ENCODE measurements at places on chromosomes 3 and 15. TPM values are rescaled to one million over a fixed set of nuclear protein-coding genes. Genes with fewer than 3 reads are reported as not detected.

SUCNR1 gene
- 0.43 TPM for total RNA-seq

MOBP gene
- not detected for total RNA-seq

PRR20G gene
- total RNA-seq, result not detected

CDC25A gene
- 9.9 TPM for total RNA-seq

CEP19 gene
- 1.6 TPM for total RNA-seq

KY gene
- 0.32 TPM for total RNA-seq

GPR15 gene
- not detected for total RNA-seq

CD200R1L gene
- not detected for total RNA-seq

LSMEM2 gene
- not detected for total RNA-seq

LIPC gene
- total RNA-seq, result 0.86 TPM

SCG5 gene
- total RNA-seq, result 17.7 TPM

GRCh38 chr3:61783993-61784718 is 222.8 kb downstream of the PTPRG start:
- peak; percentile 53 for DNase-seq

DNA sequence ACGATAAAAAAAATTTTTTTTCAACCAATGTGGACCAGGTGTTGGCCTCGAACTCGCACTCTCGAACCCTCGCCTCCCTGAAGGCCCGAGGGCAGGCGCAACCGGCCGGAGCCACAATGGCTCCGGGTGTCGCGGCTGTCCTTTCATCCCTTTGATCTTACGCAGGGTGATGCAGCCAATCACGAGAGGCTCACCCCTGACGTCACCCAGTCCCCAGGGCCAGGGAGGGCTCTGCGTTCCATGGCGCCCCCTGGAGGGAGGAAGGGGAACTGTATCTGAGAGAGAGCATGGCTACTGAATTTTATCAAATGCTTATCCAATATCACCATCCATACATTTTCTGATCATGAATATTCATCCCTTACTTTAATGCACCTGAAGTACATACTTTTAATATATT is 15.4 kb upstream of the GMNC start:
- no peak for DNase-seq

GRCh38 chr15:60386615-60387014 is 11.2 kb downstream of the ANXA2 start:
- DNase-seq, result no peak

DNA sequence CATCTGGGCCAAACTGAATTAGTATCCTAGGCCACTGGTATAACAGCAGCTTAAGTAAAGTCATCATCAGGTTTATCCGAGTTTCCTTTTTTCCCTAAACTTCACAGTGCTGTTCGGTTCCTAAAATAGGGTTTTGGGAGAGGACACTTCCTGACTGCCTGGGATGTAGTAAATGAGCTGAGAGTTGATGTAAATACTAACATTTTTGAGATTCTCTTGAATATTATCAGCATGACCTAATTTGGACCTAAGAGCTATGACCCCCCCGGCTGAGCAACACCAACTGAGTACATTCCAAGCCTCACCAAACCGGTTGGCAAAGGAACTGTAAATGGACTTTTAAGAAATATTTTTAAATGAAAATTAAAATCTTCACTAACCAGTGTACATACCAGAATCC is 78.8 kb downstream of the IL5RA start:
- peak; percentile 31 for DNase-seq

GRCh38 chr3:50044976-50045375 is 43.7 kb upstream of the RBM5 start:
- no peak for DNase-seq

GRCh38 chr3:131591394-131592014 is 88.7 kb upstream of the MRPL3 start:
- DNase-seq, result peak; percentile 20

DNA sequence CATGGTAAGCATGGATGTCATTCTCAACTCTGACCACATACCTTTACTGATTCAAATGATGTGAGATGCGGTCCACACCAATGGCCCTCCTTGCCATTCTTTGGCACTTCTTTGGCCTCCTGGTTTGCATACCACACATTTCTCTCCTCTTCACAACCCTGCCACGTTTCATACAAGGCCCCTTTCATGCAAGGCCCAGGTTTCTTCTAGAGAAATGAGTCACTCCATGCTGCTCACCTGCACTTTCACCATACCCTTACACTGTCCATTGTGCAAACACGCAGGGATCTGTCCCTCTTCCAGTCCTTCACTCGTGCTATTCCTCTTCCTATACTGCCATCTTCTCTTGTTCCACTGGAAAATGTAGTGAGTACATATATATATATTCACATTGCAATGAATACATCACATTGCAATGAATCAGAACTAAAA is 24.4 kb upstream of the SLC24A5 start:
- no peak for DNase-seq

DNA sequence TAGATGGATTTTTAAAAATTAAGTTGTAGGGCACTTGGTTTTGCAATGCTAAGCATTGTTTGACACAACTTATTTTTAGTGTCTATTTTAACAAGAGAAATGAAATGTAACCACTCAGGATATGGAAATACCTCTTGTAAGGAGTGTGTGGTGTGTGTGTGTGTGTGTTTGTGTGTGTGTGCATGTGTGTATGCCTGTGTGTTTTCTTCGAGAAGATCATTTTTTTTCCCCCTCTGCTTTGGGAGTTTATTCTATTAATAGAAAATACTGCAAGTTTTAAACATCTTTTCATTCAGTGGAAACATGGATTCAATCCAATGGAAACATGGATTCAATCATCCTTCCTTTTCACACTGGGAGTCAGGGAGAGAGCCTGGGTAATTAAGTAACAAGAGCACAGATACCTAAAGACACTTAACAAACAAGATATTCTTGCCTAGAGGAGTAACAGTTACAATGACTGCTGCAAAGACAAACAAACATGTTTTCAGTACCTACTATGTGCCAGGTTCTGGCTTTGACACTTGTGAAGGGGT is 567.2 kb upstream of the TBL1XR1 start:
- DNase-seq, result peak; percentile 53

- DNase-seq, result peak; percentile 13
Measured at GRCh38 chr3:40237889-40238571, 71.5 kb upstream of the EIF1B start.

- DNase-seq, result no peak
Measured at GRCh38 chr15:74442063-74442462, 8.3 kb upstream of the SEMA7A start.

- DNase-seq, result no peak
Measured at GRCh38 chr15:92124657-92125010, 269.0 kb upstream of the ST8SIA2 start.

DNA sequence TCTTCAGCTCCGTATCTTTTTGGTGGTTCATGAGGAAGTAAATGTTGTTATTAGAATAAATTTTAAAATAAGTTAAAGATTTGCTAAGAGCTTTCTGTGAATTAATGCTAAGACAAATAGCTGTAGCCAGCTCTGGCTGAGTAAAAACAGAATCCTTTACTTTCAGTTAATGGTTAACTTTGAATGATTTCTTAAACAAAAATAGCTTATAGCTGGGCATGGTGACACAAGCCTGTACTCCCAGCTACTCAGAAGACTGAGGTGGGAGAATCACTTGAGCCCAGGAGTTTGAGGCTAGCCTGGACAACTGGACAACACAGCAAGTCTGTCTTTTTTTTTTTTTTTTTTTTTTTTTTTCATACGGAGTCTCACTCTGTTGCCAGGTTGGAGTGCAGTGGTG is 25.0 kb downstream of the TCAIM start:
- DNase-seq, result no peak

DNA sequence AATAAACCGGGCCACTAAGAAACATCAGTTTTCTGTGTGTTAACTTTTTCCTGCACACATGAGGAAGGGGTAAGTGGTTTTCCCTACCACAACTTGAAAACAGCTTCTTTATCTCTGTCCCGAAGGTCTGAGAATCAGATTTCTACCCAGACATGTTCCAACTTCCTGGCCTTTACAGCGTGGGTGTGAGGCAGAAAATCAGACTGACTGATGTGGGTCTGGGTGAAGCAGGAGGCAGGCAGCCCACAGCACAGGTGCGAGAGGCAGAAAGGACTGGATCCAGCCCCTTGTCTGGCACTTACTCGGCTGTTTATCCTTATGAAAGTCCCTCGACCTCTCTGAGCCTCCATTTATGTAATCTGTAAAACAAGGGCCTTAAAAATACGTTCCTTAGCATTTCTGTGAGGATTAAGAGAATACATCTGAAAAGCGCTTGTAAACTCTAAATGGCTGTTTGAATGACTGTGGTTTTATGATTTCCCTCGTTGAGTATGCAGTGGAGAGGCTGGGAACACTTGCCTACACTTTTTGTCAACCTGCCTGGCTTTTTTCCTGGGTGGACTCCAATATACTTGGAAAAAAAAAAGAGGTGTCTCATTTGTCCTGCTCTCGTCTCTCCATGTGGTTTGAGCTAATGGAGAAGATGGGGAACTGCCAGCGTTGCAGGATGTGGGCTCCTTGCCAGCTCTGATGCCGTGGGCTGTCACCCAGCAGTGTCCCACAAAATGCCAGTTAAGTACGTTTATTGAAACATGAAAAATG is 3.1 kb downstream of the AGBL1 start:
- DNase-seq, result no peak

- DNase-seq, result no peak
Measured at GRCh38 chr15:71385457-71385856, 270.2 kb downstream of the THSD4 start.

GRCh38 chr15:90545095-90545494 is 15.4 kb downstream of the CRTC3 start:
- DNase-seq, result no peak

- DNase-seq, result no peak
Measured at GRCh38 chr3:147318900-147319299, 87.4 kb downstream of the ZIC4 start.

- DNase-seq, result no peak
Measured at GRCh38 chr15:49439678-49440395, 16.8 kb downstream of the FGF7 start.

DNA sequence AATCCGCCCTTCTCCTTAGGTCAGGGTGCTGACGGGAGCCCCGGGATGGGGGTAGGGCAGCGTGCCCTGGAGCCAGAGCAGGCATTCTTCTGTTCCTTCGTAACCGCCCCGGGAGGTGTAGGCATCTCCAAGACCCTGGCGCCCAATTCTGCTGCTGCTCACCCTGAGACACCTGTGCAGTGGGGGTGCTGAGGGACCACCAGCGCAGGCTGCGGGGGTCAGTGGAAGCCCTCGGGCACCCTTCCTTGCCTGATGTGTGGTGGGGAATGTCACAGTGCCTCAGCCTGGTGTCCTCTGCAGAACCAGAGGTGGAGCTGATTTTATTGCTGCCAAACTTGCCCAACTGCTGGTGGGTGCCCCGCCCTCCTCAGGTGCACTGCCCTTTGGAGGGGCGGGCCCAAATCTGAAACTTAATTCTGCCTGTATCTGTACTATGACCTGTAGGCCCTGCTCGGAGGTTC is 7.3 kb downstream of the CSK start:
- DNase-seq, result no peak

Measured in fibroblast of villous mesenchyme (primary cell).